ENCODE measurements at places on chromosomes 1 and 21.

- no peak for DNase-seq
Observed at GRCh38 chr1:186054003-186054402, 319.8 kb downstream of the HMCN1 start.

DNA sequence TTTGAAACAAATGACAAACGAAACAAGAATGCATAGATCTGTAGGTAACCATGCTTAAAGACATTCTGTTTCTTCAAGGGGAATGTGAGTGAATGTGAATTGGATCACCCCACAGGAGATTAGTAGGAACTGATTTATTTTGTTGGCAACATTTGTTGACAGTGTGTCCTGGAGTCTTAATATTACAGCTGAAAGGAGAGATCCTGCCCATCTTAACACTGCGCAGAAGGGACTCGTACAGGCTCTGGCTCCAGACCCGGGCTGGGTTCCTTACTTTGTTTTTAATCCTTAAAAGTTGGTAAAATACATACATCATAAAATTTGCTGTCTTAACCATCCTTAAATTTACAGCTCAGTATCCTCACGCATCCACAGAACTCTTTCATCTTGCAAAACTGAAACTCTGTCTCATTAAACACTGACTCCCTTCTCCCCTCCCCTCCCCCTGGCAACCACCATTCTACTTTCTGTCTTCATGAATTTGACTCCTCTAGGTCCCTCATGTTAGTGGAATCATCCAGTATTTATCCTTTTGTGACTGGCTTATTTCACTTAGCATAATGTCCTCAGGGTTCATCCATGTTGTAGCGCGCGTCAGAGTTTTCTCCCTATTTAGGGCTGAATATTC lies 74.1 kb downstream of the GALNT2 start:
- DNase-seq, result no peak

DNA sequence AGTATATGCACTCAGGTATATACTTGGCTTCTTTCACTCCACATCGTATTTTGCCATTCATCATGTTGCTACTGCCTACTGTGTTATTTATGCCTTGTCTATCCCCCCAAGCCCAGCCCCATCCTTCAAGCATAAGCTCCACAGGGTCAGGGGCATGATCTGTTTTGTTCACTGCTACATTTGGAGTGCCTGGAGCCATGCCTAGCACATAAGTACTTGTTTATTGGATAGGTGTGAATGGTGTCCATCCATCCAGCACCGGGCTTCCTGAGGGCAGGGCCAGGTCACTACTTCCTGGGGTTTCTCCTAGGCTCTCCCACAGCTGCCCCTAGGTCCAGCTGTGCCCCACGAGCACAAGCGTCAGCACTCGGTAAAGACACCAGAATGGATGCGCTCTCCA lies 289.0 kb upstream of the VAMP3 start:
- no peak for DNase-seq

DNA sequence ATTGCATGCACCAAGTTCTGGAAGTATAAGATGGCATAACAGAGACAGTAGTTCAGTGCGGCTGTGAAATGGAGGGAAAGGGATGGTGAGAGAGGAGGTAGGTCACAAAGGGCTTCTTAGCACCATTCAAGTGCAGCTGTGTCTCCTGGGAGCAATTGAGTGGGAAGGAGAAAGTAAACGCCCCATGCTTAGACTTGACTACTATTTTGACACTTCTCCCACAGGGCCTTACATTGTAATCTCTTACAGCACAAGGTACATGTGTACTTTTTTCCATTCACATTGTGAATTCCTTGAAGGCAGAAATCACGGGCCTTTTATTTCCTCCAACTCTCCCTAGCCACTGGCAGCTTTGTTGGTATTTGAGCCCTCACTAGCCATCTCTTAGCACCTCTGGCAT lies 239.6 kb upstream of the FOXD3 start:
- no peak for DNase-seq

DNA sequence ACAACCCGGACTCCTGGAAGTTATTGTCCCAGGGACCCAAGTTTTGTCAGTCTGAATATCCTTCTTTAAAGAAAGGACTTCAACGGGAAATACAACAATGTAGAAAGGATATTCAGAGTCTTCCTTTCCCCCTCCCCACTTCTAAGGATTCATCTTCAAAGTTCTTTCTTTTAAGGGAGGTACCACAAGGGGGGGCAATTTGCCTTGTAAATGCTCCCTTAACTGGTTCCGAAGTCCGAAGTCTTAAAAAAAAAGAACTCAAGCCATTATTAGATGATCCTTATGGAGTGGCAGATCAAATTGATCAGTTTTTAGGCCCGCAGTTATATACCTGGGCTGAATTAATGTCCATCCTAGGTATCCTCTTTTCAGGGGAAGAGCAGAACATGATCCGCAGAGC lies 47.0 kb downstream of the SERINC2 start:
- DNase-seq, result no peak

- DNase-seq, result no peak
Observed at GRCh38 chr1:101069158-101069557, 43.6 kb upstream of the DPH5 start.

DNA sequence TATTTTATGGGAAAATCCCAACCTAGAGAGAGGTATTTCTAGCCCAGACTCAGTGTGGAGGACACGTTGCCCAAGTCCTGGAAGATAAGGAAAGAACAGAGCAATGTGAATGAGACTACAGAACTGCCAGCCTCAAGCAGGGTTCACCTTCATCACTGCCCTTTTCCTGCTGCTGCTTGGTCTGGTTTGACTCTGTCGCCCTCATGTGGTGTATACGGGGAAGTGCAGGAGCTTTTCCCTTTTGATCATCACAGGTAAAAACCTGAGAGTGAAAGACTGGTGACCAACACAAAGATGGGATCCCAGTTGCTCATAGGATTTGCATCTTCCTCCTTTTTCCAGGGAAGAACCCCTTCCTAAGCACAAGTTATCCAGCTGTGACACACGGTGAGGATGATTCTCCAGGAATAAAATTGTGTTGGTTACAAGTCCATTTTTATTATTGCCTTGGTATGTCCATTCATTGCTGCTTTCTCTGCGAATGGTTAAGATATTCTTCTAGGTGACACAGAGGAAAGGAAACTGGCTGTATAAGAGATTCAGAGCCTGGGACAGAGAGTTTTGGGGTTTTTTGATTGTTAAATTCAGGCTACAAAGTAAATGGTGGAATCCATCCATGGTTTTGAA lies 89.5 kb upstream of the CD53 start:
- DNase-seq, result peak; percentile 64

DNA sequence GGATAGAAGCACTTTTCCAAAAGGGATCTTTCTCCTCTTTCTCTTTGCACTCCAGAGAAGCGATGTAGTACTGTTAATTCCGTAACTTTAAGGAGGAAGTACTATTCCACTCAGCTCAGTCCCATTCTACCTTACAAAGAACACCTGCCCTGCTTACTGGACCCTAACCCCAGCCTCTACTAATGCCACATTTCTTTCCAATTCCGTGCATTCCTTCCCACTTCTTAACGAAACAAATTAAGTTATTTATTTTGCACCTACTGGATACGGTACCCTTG lies 511 bp downstream of the NDC1 start:
- DNase-seq, result no peak

DNA sequence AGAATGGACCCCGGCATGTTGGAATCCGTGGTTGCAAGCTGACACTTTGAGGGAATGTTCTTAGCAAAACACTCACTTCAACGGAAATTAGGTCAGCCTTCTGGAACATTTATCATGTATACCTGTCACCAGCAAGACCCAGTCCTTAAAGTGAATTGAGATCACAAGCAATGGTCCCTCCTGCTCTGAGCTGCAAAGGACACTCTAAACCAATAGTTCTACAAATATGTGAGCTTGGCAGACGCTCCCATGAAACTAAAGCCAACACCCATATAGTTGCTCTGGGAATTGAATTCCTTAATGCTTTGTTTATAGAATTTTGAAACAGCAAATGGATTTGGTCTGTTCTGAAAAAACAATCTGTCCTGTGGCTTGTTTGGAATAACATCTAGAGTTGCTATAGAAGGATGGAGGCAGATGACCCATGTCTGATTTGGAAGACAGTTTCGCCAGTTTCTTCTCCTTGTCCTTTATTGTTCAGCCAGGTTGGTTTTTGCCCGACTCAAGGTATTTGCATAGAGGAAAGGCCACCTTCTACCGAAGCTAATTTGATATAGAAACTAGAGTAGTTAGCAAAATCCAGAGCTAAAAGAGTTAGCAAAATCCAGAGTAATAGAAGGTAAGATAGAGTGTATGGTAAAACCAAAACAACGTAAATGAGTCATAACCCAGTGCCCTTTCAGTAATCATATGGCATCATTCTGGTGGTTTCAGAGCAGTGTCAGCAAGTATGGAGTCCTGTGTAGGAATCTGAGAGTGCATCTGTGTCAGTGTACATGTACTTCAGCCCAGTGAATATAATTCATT lies 236.2 kb downstream of the NFIA start:
- no peak for DNase-seq

GRCh38 chr1:204417074-204417997 lies 5.7 kb upstream of the PPP1R15B start:
- DNase-seq, result no peak

DNA sequence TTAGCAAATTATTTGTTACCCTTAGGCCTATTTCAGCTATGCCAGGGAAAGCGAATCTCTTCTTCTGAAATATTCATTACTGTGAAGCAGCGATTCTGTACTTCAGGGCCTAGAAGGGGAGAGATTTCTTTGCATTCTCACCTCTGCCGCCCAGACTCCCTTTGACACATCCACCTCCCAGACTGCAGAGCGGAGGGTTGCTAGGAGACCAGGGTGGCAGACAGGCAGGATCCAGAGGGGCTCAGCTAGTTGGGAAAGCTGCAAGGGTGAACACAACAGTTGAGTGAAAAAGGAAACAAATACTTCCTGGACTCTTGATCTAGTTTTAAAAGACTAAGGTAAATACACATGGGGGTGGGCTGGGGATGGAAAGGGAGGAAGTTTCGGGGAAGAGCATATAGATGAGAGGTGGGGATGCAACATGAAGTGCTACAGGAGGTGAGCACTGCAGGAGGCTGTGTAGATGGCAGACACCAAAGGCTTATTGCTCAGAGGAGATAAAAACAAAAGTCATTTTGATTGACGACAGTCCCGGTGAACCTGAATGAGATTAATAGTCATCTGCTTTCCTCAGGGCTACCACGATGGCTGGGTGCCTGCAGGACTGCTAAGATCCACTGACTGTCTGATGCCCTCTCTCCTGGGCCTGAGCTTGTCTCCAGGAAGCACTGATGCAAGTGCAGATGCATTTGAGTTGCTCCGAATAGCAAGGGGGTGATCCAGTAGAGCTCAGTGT lies 26.4 kb upstream of the RAB3GAP2 start:
- no peak for DNase-seq

GRCh38 chr1:187092104-187092503 lies 263.4 kb downstream of the PLA2G4A start:
- DNase-seq, result peak; percentile 28

DNA sequence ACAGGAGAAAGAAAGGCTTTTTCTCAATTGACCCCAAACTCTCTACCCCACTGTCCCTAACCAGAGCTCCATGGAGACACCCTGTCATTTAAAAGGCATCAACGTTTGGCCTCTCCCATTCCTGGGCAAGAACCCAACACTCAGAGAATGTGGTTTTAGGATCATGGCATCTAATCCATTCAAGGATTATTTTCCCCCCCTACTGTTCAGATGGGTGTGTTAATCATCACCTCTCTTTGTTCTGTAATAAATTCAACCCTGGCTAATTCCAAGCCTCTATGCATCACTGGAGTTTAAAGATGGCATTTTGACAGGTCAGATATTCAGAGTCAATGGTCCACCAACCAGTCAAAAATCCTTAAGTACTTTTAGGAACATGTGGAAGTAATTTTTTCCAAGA lies 42.7 kb downstream of the TBX15 start:
- no peak for DNase-seq

GRCh38 chr1:98453066-98453465 lies 208.5 kb upstream of the SNX7 start:
- DNase-seq, result no peak

- DNase-seq, result no peak
Observed at GRCh38 chr1:67316180-67316902, 8.7 kb downstream of the IL12RB2 start.

DNA sequence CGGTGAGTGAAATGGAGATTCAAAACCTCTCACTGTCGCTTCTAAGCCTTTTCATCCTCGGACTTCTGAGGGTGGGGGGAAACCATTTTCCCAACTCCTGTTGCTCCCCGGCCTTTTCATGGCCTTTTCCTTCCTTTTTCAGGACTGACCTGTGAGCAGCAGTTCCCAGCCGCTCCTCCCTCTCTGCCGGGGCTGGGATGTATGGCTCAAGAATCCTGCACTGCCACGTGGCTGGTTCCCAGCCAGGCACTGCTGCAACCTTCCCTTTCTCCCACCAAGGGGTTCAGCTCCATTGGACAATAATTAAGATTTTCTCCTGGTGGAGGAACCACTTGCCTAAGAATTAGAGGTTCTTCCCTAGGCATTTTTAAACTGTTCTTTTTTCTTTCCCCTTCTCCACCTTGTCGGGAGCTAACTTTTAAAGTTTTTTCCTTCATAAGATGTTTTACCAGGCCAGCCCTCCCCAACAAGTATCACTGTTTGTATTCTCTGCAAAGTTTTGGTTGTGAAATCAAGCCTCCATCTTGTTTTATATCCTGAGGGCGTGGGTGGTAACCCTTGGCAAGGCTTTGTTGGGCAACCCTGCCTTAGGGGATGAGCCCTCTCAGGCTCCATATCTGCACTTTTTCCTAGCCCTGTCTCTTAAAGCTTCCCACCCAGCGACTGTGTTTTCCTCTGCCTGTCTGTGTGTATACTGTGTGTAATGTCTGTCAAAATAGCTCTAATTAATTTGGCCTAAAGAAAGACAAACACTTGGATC lies 1166.6 kb upstream of the ADGRL2 start:
- no peak for DNase-seq

GRCh38 chr1:103145449-103145848 lies 37.1 kb upstream of the COL11A1 start:
- DNase-seq, result no peak
